EL (cell line): ENCODE measurements at places on chromosomes 12 and 14.

- DNase-seq = no peak
Measured at GRCh38 chr12:64061868-64062375, 160.2 kb downstream of the KICS2 start.

GRCh38 chr14:80695869-80696268 is 245.7 kb downstream of the CEP128 start:
- no peak for DNase-seq

- no peak for DNase-seq
Measured at GRCh38 chr12:127675936-127676335, 591.0 kb upstream of the TMEM132C start.

- peak; percentile 76 for DNase-seq
Measured at GRCh38 chr12:70590051-70590450, 47.2 kb downstream of the PTPRB start.

DNA sequence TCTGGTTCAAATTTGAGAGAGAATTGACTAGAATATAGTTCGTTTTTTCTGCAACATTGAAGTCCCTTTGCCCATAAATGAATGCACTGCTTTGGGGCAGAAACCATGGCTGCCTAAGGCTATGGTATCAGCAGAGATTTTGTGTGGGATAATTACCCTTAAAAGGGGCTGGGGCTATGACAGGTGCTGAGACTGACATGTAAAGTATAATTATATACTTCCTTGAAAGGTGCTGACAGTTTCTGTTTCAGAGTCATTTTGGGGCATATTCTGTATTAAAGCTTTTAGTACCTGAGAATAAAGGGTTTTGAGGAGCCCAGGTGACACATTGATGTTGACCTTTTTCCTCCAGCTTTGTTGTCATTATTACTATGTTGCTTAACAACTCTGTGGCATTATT is 150.3 kb upstream of the PTPRQ start:
- DNase-seq = no peak

DNA sequence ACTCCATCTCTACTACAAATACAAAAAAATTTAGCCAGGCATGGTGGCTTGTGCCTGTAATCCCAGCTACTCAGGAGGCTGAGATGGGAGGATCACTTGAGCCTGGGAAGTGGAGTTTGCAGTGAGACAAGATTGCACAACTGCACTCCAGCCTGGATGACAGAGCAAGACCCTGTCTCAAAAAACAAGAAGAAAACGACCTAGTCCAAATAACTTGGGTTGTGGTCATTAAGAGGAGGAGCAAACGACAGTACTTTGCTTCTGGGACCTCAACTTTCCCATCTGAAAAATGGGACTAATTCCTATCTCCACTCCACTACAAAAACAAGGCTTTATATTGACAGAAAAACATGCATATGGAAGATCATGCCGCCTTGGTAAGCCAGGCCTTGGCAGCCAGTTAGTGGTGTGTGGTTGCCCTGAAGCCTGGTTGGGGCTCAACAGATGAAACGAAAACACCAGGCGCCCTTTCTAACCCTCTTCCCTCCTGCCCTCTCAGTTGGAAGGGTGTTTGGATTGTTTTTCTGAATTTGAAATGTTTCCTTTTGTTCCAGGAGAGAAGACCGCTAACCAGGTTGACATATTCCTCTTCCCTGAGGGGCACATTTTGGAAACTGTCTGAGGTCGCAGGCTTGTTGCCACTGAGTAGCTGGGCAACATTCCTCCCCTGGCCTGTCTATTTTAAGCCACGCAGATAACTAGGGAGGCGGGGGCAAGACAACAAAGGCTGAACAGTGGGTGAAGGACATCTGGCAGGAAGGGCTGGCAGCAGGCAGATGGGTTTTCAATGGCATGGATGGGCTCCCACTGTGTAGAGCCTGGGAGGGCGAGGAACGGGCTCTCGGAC is 13.7 kb upstream of the VPS37B start:
- no peak for DNase-seq

DNA sequence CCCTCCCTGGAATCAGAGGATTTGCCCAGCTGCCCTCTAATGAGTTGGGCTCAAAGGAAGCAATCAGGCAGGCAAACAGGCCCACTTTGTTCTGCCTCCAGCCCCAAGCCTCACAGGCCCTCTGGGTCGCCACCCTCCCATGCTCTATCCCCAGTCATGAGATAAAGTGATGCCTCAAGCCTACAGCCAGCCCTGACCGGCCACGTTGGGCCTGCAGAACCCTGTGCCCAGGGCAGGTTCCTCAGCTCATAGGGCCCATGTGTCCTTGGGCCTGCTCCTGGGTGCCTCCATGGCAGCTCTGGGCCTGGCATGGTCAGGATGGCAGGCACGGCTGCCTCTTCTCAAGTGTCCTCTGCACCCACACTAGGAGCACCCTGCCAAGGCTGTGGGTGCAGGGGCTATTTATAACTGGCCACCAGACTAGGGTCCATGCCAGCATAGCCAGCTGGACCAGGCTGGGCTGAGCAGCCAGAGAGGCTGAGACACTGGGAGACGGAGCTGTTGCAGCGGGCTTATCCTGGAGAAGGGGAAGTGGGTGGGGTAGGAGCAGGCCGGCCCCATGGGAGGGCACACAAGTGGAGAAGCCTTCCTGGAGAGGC is 20.2 kb downstream of the HDAC7 start:
- no peak for DNase-seq

DNA sequence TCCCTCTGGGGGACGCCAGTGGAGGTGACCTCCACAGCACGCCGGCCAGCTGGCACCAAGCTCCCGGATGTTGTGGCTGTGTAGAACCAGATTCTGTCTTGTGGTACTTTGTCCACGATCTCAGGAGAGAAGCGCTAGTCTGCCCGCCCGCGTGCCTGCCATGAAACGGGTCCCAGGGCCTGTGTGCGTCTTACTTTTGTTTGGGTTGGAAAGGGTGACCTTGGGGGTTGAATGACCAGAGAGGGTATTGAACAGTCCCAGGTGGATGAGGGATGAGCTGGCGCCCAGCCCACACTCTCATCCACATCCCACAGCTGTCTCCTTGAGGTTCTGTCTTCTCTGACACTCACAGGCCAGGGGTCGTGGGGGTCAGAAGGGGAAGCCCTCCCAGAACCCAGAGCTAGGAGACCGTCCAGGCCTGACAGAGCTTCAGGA is 78.3 kb downstream of the WDR20 start:
- DNase-seq = no peak

- DNase-seq = peak; percentile 8
Measured at GRCh38 chr12:107917912-107918800, 143.7 kb downstream of the ASCL4 start.

GRCh38 chr14:70972107-70972976 is 65.1 kb downstream of the PCNX1 start:
- peak; percentile 80 for DNase-seq

GRCh38 chr14:74980398-74980730 is 22.4 kb upstream of the EIF2B2 start:
- DNase-seq = peak; percentile 38

GRCh38 chr14:77151245-77151644 is 9.7 kb upstream of the ZDHHC22 start:
- peak; percentile 18 for DNase-seq

GRCh38 chr12:68140556-68140955 is 19.0 kb downstream of the IFNG start:
- DNase-seq = no peak

DNA sequence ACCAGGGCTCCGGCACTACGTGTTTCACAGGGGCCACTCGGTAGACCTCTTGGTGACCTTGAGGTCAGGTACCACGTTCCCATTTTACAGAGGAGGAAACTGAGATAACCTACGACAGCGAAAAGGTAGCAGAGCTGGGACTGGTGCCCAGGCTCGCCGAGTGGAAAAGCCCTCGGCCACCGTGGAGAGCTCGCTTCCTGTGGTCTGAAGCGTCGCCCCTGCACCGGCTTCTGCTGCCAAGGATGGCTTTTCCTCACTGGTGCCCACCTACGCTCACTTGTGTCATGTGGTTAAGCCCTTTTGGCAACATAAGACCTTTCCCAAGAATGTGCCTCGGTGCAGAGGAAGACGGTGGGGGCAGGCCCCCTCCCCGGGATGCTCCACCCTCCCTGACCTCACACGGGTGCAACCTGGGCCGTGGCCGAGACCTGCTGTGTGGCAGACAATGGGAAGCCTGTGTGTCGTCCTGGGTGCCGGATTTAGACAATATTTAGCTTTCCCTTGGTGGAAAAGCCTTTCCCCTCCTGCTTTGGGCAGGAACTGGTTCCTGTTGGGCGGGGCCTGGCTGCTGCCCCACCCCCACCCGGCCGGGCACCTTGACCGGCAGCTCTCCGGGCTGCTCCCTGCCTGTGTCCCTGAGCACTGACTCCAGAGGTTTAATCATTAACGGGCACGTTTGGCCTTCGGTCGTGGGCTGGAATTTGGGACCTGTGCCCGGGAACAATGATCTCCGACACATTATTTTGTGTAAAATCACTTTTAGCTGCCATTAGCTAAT is 32.4 kb upstream of the PPP1R13B start:
- peak; percentile 47 for DNase-seq

DNA sequence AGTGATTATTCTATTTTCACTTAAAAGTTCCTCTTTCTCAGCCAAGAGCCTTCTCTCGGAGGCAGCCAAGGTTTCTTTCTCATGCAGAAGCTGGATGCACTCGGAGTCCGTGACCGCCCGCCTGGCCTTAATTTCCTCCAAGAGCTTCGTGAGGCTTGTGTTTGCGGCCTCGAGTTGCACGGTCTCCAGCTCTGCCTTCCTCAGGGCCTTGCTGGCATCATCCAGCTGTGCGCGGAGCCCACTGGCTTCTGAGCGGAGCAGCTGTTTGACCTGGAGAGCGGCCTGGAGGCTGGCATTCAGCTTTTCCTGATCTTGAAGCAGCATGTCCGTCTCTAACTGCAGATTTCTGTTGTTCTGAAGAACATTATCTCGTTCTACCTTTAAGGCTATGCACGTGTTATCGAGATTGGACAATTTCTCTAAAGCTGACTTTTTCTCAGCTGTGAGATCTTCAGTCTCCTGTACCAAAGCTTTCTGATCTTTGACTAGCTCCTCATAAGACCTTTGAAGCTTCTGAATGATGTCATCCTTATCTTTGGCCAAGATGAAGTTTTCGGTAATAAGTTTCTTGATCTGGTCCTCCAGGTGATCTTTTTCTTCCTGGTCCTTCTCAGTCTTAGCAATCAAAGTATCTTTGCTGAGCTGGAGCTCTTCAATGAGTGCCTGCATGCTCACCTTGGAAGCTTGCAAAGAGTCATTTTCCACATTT is 57.2 kb upstream of the VPS33A start:
- DNase-seq = no peak

- no peak for DNase-seq
Measured at GRCh38 chr14:52513249-52513648, 39.1 kb downstream of the TXNDC16 start.

- DNase-seq = no peak
Measured at GRCh38 chr14:24437020-24437735, 5.4 kb downstream of the SDR39U1 start.

GRCh38 chr14:100428727-100429126 is 105.6 kb downstream of the SLC25A47 start:
- peak; percentile 65 for DNase-seq

DNA sequence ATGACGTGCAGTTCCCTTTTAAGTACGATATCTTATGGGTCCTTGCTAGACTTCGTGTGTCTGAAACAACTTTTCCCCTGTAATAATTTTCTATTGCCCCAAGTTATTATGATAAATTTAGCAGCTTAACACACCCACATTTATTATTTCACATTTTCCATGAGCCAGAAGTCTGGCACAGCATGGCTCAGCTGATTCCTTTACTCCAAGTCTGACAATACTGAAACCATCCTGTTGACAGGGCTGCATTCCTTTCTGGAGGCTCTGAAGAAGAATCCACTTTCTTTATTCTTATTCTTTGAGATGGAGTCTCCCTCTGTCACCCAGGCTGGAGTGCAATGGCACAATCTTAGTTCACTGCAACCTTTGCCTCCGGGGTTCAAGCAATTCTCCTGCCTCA is 80.9 kb downstream of the DENND5B start:
- DNase-seq = no peak

GRCh38 chr14:70816525-70816924 is 7.2 kb upstream of the MAP3K9 start:
- DNase-seq = no peak

DNA sequence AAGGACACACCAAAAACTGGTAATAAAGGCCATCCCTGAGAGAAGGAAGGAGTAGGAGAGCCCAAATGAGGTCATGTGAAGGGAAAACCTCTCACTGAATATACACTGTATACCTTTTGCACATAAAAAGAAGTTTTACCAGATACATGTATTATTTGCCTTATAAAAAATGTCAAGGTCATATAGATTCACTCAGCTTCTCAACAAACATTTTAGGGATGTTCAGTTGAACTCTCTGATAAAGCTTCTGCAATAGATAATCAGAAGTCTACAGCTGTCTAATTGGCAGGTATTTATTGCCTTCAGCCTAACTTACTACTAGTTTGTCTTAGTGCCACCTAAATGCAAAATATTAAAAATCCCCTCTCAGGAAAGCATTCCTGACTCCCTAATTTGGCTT is 8.7 kb downstream of the SLC11A2 start:
- DNase-seq = no peak

- peak; percentile 88 for DNase-seq
Measured at GRCh38 chr14:95265106-95266094, 54.3 kb downstream of the CLMN start.

GRCh38 chr14:65002586-65003210 is 16.0 kb downstream of the FNTB start:
- peak; percentile 63 for DNase-seq

GRCh38 chr14:89288114-89288513 is 128.9 kb downstream of the FOXN3 start:
- DNase-seq = no peak

- no peak for DNase-seq
Measured at GRCh38 chr12:227286-227915, 13.4 kb upstream of the SLC6A12 start.

GRCh38 chr14:43438056-43438455 is 1069.0 kb downstream of the FSCB start:
- no peak for DNase-seq

GRCh38 chr12:75738486-75738885 is 227.1 kb upstream of the KRR1 start:
- DNase-seq = no peak

- no peak for DNase-seq
Measured at GRCh38 chr14:52780893-52781292, 10.5 kb downstream of the GNPNAT1 start.

DNA sequence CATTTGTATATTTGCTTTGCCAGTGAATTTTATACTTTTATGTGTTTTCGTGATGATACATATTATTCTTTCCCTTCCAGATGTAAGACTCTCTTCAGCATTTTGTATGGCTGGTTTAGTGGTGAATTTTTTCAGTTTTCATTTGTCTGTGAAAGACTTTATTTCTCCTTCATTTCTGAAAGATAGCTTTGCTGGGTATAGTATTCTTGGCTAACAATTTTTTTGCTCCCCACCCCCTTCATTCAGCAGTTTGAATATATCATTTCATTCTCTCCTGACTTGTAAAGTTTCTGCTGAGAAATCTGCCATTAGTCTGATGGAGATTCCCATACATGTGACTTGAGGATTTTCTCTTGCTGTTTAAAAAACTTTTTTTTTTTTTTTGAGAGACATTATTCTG is 72.8 kb downstream of the ERC1 start:
- DNase-seq = no peak

- no peak for DNase-seq
Measured at GRCh38 chr12:32305163-32305562, 94.2 kb upstream of the FGD4 start.

GRCh38 chr14:47526591-47527244 is 148.7 kb downstream of the MDGA2 start:
- DNase-seq = no peak
